Activated naive CD8-positive, alpha-beta T cell treated with anti-CD3 and anti-CD28 coated beads for 36 hours (primary cell): ENCODE measurements at places on chromosomes 3 and 15.

GRCh38 chr3:40079203-40079846, 230.2 kb upstream of the EIF1B start:
- no peak for DNase-seq

- DNase-seq: no peak
These were observed 188.6 kb downstream of the SHQ1 start for GRCh38 chr3:72659596-72659995.

DNA sequence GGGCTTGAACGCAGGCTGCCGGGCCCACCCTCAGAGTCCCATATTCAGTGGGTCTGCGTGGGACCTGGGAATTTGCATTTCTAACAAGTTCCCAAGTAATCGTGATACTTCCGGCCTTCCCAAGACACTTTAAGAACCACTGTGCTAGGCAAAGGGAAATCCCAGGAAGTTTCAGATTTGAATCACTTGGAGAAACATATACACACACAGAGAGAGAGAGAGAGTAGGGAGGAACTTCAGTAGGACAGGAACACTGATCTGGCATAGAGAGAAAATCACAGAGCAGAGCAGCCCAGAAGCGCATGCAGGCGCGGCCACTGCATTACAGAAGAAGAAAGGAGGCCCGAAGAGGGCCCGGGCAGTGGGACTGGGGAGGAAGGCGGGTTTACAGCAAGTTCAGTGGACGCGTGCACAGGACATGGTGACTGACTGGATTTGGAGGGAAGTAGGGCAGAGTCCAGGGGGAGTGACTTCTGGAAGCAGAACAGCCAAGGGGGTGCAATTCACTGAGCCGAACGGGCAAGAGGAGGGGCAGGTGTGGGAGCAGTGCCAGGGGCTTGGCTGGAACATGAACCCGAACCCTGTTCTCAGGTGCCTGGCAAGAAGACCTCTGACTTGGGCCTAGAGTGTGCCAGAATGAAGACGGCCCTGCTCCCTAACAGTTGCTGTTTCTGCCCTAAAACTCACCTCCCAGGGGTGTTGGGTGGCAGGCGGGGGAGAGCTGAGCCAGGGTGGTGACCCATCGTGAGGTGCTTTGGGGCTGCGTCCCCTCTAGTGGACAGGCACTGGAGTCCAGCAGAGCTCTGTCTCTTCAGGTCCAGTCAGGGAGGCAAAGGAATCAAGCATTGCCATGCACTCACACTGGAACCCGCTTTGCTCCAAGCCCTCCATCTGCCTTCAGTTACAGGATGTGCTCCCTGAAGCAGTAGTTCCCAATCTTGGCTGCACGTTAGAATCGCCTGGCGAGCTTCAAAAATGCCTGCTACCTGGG, 101.3 kb upstream of the HES1 start:
- no peak for DNase-seq

GRCh38 chr3:72426618-72427397, 421.4 kb downstream of the SHQ1 start:
- no peak for DNase-seq

- no peak for DNase-seq
These were observed 105.8 kb upstream of the MYZAP start for GRCh38 chr15:57485869-57486268.

DNA sequence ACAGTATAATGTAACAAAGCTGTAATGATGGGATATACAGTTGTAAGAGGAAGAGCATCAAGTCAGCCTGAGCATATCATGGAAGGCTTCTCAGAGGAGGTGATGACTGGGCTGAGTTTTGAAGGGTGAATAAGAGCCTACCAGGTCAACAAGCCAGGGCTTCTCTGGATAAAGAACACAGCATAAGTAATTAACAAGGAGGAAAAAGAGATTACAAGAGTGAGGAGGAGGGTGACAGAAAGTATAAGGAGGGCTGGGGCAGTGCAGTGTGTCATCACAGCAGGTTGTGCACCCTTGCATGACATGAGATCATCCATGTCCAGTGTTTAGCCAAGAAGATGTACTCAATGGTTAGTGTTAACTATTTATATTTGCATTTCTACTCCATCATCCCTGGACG, 16.9 kb upstream of the SPATA12 start:
- no peak for DNase-seq

DNA sequence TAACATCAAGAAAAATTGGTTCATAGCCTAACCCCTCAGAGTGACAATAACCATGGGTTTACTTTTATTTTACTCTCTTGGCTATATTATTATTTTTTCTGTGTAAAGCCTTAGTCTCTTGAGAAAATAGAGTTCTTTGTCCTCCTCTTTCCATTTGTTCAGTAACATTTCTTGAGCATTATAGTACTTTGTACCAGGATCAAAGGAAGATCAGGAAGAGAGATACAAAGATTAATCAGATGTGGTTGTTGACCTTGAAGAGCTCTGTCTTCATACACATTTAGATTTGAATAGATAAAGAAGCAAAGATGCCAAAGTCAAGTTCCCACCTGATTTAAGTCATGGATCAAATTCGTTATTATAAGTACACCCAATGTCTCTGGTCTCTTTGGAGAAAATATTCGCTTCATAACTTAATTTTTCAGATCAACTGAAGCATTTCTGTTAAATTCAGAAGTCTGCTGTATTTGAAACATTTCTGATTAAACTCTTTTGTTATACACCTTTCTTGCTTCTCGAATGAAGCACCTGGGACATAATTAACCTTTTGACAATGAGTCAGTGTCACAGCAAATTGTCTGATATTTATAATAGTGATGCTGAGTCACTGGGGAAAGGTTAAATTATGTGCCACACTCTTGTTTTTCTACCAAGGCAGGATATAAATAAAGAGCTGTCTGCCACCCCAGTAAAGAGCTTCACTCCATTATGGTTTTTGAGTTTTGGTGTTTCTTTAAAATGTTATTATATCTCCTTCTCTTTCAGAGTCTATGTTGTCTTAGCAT, 100.2 kb downstream of the GHSR start:
- no peak for DNase-seq

- DNase-seq: no peak
These were observed 13.6 kb upstream of the GATM start for GRCh38 chr15:45391746-45392583.

DNA sequence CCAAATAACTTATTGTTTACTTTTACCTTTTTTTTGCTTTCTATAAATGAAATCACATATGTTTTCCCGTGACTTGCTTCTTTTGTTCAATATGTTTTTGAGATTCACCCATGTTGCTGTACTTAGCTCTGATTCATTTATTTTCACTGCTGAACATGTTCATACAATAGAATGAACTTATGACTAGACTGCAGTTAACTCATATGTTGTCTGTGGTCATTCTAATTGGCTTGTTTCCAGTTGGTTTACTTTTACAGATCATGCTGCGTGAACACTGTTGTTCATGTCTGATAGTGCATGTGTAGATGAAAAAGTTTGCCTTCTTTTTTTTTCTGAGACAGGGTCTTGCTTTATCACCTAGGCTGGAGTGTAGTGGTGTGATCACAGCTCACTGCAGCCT, 31.6 kb upstream of the SV2B start:
- DNase-seq: no peak

DNA sequence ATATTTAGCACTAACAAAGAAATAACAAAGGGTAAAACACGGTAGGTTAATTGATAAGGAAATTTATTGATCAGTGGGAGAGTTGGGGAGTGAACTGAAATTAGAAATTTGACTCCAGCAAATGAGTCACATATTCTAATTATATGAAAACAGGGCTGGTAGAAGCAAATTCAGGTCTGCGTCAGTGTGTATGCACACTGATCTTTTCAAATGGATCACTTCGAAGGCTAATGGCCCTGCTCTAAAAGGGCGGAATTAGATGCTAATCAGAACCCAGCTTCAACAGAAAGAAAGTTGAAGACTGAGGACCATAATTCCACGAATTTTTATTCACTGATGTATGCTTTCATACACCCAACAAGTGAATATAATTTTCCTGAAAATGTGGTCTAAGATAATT, 762.4 kb upstream of the DPPA4 start:
- DNase-seq: no peak

DNA sequence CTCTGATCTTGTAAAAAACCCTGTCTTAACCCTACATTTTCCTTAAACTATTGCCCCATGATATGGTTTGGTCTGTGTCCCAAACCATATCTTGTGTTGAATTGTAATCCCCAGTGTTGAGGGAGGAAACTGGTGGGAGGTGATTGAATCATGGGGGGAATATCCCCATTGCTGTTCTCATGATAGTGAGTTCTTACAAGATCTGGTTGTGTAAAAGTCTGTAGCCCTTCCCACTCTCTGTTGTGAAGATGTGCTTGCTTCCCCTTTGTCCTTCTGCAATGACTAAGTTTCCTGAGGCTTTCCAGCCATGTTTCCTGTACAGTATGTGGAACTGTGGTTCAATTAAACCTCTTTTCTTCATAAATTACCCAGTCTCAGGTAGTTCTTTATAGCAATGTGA, 881.4 kb downstream of the DIPK2A start:
- no peak for DNase-seq
